Activated T-helper 9 cell treated with anti-CD3 and anti-CD28 coated beads, Interleukin-2, amount 50 U/mL, for 16 hours (primary cell): ENCODE measurements at places on chromosomes 3 and 15.

- DNase-seq = no peak
Measured at GRCh38 chr3:70085613-70086012, 86.1 kb downstream of the SAMMSON start.

- DNase-seq = no peak
Measured at GRCh38 chr15:39114690-39115378, 466.0 kb upstream of the THBS1 start.

DNA sequence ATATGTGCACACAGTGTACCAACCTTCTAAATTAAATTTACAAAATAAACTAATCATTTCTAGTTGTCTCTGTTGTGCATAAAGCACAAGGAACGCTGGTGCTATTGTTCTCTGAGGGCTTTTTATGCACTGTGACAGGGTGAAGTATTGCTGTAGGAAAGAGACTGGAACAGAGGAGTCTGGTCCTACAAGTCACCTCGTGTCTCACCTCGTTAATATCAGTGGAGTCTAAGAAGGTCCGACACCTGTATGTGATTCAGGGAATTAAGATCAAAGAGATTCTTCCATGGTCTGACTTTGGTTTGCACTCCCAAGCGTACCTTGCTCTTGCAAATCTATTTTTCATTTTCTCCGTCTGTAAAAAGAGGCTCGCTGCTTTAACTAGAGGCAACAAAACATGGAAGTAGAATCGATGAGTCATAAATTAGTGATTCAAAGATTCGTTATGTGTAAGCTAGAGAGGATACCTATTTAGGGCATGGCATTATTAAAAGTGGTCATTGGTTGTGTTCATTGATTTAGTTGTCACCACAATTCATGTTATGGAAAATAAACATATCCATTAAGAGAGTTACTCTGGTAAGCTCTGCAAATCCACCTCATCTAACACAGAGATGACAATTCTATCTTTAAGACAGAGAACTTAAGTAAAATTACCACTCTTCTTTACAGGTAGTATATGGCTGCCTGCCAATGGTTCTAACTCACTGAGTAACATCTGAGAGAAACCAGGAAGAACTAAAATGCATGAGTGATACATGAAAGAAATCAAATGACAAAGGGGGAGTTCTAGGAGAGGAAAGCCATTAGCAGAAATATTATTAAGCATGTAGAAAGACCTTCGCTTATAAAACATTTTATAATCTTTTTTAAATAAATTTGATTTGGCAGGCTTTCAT is 219.4 kb upstream of the GBE1 start:
- no peak for DNase-seq

DNA sequence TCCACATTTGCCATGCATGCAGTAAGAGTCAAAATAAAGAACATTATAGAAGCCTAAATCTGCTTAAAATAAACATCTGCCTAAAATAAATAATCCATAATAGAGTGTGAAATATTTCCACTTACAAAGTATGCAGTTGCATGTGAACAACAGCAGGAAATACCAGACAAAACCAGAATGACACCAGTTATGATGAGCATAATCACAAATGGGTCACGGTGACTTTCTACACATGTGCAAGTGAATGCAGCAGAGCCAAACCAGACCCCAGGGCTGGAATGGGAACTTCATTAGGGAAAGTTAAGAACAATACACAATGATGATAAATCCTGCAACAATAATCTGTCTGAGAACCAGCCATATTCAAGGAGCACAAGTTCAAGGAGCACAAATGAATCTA is 615.5 kb downstream of the ROBO2 start:
- no peak for DNase-seq

GRCh38 chr3:109066864-109067263 is 51.1 kb downstream of the MORC1 start:
- DNase-seq = no peak

DNA sequence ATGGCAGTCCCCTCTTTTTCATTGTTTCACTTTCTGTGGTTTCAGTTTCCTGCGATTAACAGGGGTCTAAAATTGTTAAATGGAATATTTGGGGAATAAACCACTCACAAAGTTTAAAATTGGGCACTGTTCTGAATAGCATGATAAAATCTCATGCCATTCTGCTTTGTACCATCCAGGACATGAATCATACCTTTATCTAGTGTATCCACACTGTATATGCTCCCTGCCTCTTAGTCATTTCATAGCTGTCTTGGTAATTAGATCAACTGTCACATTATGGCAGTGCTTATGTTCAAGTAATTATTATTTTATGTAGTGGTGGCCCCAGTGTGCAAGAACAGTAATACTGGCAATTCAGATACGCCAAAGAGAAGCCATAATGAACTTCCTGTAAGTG is 734.5 kb downstream of the ZPLD1 start:
- DNase-seq = no peak

DNA sequence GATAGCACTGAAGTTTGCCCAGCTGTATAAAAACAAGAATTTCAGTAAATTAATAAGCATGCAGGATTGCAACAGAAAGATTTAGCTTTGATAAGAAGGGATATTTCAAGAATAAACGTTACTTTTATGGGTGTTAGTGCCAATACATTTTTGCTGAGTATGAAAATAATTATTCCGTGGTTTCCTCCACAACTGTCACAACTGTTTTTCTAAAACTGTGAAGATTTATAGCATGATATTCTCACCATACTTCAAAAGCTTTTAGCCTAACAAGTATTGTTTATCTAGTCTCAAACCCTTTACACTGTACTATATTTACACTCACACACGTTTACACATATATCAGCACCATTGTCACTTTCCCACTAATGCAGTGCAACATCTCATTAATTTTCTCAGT is 200.5 kb downstream of the TPRG1 start:
- DNase-seq = no peak

DNA sequence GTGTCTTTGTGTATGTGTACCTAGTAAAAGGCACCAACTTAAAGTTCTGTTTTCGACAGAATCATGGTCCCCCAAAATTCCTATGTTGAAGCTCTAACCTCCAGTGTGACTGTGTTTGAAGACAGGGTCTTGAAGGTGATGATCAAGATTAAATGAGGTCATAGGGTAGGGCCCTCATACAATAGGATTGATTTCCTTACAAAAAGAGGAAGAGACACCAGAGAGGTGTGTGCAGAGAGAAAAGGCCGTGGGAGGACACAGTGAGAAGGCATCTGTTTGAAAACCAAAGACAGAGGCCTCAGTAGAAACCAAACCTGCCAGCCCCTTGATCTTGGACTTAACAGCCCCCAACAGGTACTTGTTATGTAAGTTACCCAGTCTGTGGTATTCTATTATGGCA is 52.0 kb upstream of the CORO2B start:
- no peak for DNase-seq

DNA sequence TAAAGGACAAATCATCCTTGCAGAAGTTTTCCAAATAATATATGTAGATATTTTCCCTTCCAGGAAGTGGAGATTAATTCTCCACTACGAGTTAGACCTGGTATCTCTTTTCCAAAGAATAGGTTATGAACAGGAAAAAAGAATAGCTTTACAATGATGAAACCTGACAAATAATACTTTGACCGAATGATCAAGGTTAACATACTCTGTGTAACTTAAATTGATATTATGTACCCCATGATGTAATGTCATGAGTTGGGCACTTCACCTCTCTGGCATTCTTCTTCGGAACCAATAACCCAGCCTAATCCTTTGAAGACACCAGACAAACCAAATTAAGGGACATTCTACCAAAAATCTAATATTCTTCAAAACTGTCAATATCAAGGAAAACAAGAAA is 48.7 kb upstream of the CNTN3 start:
- no peak for DNase-seq

- no peak for DNase-seq
Measured at GRCh38 chr15:62491642-62492041, 326.6 kb upstream of the C2CD4B start.
